Stimulated activated CD4-positive, alpha-beta T cell treated with anti-CD3 and anti-CD28 coated beads, Interleukin-2, amount 100 ng/mL, for 48 hours (primary cell): ENCODE measurements at places on chromosomes 3 and 15.

DNA sequence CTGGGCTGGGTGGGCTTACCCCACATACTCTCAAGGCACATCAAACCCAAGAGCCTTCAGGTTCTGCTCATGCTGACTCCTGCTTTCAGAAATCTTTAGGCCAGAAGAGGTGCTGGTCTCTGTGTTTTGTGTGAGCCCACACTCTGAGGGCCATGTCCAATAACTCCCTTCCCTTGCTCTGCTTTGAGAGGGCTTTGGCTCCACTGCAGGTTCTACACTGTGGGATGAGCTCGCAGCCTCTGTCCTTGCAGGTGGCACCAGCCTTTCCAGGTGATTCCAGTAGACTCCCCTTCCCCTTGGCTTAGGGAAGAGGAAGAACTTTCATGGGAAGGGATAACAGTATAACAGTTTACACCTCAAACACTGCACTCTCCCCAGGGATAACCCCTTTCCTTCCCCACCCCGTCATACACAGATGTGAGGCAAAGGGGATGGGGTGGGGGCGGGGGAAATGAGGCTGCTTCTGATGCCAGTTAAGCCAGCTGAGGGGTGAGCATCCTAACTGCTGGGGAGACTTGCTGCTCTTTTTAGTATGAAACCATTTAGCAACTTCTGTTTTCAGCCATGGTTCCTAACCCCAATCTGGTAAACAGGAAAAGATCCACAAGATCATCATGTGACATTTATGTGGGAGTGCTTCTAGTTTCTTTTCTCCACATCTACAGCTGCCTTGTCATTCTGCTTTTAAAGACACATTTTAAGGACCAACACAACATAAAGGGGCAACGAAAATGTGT, 262.4 kb downstream of the SLC9A9 start:
- DNase-seq: no peak

DNA sequence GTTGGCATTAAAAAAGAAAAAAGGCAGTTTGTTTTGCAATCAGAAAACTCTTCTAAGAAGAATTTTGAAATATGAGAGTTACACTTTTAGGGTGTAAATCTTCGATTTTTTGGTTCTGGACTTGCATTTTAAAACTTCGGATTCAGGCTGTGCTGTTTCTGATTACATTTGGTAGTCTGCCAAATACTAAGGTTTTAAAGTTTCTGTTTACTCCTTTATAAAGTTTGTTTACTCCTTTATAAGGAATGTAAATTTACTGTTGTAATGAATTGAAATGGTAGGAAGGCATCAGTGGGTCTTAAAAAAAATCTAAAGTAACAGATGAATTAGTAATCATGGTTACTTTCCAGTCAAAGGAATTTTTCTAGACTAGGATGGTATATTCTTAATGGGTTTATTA, 14.1 kb downstream of the FXR1 start:
- DNase-seq: no peak

DNA sequence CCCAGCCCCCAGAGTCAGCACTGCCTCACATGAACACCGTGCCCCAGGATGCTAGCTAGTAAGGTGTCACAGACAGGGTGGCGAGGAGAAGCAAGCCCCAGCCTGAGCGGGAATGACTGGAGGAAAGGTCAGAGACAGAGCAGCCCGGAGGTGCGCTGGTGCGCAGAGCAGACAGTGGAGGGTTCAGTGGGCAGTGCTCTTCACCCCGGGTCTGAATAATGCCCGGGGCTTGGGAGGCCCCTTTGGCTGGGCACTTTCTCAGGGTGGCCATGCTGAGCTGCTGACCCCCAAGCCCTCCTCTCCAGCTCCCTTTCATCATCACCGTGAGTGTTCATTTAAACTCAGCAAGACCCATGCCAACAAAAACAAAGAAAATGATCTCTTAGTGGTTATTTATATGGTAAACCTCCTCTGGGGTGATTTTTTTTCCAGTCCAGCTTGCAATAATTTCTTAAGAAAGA, 110.8 kb downstream of the VGLL4 start:
- no peak for DNase-seq

DNA sequence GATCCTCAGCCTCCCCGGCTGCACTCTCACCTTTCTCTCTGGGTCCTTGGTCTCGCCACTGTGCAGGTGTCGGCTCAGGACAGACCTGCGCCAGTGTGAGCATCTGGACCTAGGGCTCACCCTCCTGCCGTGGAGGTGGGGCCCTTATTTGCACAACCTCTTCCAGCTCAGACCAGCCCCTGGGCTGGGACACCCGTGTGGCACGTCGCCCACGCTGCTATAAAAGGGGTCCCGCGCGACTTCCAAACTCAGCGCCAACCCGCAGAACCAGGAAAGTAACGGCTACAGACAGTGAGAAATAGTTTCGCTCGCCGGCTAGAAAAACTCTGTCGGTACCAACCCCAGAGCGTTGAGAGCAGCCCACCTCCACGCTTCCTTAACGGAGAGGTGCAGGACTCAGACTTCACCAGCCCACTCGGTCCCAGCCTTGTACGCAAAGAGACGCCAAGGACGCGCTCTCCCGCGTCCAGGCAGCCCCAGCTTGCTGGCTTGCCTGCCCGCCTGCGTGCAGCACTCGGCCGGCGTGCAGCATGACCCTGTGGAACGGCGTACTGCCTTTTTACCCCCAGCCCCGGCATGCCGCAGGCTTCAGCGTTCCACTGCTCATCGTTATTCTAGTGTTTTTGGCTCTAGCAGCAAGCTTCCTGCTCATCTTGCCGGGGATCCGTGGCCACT, at the start of the genes DUOX2 and DUOXA2:
Gene DUOX2 (minus strand): TSS at position 97 of the 675 bp plus-strand sequence. CDS start 761 bp downstream, outside the sequence.
Gene DUOXA2 (plus strand): TSS at position 251 of the 675 bp plus-strand sequence. CDS start 280 bp downstream, at position 531.
- no peak for DNase-seq

DNA sequence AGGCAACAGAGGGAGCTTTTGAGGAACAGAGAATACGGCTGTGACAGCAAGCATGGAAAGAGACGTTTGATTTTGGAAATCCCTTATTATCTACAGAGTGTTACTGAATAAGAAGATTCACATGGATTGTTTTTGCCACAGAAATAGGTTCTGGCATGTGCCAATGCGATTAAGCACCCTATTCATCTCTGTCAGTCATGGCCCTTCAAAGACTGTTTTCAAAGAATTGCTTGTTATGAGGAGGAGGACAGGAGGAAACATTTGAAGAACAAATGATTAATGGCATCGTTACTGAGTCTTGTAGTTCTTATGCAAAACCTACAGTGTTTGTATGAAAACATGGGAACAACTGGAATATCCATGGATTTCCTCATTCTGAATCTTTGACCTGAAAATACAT, 86.2 kb downstream of the EPHA6 start:
- DNase-seq: no peak

DNA sequence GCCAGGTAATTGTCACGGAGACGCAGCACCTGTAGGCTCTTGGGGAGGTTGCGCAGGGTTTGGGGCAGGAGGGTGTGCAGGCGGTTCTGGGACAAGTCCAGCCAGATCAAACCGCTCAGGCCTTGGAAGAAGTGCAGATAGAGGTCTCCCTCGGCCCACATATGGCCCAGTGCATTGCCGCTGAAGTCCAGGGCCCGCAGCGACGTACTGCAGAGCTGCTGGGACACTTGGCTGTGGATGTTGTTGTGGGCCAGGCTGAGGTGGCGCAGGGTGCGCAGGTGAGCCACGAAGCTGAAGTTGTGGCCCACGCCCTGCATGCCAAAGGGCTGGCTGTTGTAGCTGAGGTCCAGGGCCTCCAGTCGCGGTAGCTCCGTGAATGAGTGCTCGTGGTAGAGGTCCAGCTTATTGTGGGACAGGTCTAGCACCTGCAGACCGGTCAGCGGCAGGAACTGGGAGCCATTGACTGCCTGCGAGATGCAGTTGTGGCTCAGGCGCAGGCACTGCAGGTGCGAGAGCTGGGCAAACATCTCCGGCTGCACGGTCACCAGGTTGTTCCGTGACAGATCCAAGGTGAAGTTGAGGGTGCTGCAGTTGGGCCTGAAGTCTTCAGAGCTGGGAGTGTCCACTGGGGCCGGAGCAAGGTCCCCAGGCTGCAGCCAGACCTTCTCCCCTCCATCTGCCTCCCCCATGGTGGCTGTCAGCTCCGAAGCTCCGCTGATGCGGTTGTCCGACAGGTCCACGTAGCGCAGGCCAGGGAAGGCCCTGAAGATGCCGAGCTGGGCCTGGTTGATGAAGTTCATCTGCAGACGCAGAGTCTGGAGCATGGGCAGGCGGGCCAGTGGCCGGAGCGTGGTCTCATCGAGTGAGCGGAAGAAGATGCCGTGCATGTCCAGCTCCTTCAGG, 2.9 kb downstream of the TLR9 start:
- no peak for DNase-seq

DNA sequence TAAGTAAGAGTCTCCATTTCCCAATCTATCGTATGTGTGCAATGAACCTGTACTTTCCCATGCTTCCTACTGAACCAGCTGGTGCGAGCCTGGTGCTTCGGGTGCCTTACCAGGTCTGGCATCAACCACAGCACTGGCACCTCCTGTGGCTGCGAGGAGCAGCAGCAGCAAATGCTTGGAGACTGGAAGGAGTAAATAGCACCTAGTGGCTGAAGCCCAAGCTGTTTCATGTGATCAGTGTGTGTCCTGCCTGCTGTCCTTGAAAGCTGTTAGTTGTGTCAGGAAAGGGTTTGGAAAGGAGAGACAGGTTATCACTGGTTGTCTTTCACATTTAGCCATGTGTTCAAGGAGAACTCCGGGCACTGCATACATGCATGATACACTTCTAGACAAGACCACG, 31.8 kb downstream of the PCOLCE2 start:
- DNase-seq: no peak

DNA sequence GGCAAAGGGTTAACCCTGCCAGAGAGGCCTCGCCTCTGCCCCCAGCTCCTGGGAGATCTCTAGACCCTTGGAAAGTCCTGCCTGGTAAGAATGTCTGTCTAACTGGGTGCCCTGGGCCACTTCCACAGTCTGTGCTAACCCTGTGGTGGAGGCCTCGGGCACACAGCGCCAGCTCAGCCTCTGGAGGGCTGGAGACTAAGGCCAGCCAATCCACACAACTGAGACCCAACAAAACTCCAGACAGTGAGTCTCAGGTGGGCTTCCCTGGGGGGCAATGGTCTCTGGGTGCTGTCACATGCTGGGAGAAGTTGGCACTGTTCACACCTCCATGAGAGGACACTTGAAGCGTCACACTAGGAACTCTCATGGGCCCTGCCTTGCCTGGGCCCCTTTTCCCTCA, 19.5 kb downstream of the ZXDC start:
- no peak for DNase-seq

DNA sequence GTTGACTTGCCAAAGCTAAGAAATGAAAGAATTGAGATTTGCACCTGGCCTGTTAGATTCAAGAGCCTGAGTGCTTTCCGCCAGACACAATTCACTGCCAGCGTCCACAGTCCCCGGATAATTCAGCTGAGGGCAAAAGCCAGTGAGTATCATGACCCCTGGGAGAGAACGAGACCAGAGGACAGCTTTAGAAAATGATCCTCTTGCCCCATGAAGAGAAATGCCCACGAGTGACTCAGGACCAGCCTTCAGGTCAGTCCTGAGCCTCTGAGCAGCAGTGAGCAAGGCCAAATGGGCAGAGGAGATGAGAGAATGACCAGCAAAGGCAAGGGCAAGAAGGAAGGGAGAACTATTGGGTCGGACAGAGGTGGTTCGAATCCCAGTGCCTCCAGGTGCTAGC, 273.5 kb downstream of the FAM43A start:
- no peak for DNase-seq

DNA sequence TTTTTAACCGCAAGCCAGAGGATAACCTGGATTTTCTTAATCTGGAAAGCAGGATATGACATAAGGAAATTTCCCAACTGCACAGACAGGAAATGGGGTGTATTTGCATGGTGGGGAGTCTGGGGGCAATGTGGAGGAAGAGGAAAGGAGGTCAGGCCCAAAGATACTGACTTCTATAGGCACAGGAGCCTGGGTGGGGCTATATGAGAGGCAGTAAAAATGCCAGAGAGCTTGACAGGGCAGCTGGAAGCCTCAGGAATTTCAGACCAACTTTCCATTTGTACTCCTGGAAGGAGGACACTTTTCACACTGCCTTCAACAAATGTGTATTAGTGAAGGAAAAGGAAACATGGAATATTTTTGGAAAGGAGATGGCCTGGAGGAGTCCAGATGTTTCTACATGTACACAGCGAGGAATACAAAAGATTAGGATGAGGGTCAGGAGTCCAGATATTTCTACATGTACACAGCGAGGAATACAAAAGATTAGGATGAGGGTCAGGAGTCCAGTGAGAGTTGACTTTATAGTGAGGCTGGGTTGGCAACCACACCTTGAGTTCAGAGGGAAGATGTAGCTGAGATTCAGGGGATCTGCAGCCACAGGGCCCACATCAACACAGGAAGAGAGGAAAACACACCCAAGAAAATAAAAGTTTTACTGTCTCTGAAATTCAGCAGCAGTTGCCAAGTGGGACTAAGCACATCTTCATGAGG, 111.9 kb upstream of the PTPRG start:
- no peak for DNase-seq

DNA sequence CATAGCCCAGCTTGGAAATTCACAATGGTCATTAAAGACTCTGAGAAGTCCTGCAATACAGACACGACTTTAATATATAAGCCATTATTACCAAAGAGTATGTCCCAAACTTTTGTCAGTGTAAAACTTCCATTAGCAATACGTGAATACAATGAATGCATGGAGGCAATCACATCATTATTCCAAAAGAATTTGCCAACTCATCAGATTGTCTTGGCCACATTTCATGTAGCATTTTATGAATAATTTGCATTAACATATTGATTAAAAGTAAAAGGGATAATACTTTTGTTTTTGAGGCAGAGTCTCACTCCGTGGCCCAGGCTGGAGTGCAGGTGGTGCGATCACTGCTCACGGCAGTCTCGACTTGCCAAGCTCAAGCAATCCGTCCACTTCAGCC, 7.9 kb upstream of the DUT start:
- no peak for DNase-seq

DNA sequence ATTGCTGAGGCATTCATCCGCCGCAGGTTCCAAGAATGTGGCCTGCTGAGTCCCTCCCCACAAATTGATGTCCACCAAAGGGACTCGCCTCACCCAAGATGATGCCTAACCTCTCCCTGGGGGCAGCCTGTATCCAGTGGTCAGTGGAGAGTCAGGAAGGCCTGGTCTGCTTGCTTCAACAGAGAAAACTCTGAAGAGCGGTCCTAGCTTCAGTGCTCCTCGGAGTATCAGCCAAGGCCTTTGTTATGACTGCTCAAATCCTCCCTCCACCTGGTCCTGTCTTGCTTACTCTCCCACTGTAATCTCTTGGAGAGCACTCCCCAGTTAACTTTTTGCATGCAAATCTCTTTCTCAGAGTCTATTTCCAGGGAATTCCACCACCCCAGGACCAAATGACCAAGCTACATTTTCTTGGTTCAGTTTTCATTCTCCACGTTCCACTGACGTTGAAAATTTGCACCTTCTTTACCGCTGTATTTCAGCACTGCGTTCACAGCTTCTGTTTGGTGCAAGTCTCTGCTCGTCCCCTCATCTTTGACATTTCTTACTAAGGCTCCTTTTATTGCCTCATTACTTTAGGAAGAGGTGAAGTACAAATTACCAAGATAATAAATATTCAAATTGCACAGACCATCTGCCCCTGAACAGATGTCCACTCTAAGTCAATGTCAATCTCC, 22.3 kb downstream of the CMTM7 start:
- DNase-seq: no peak

DNA sequence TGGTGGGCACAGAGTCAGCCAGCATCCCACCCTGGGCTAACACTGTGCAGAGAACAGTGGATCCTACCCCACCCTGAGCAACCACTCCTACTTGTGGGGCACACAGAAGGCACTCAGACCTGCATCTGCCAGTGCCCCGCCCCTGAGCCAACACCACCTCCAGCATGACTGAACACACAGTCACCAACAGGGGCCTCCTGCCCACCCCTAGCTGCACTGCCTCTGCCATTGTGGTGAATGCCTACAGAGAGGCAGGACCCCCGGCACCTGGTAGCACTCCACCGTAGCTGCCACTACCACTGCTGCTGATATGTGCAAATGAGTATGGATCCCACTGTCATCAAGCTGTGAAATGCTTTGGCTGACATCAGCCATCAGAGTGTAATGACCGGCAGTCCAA, 123.1 kb downstream of the ADAMTSL3 start:
- no peak for DNase-seq
